Cortex of kidney (tissue), 1 donor: ENCODE measurements at places on chromosomes 3 and 15.

DNA sequence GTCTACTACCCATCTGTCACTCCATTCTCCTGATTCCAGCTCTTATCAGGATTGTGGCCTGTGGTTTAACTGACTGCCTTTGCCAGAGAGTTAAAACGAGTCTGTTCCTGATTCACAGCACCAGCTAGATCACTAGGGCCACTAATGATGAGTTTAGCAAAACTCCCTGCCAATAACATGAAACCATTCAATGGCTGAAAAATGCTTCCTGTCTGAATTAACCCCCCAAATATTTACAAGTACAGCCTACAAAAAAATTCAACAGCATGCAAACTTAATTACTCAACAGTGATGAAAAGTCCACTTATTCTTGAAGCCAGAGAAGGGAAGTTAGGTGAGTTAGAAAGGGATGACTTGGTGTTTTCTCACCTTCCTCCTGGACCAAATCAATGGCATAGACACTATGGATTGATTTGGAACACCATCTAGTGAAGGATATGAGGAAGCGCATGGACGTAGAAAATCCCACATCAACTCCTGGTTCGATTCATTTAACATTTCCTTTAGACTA lies 141.4 kb downstream of the TGFBR2 start:
- no peak for DNase-seq

DNA sequence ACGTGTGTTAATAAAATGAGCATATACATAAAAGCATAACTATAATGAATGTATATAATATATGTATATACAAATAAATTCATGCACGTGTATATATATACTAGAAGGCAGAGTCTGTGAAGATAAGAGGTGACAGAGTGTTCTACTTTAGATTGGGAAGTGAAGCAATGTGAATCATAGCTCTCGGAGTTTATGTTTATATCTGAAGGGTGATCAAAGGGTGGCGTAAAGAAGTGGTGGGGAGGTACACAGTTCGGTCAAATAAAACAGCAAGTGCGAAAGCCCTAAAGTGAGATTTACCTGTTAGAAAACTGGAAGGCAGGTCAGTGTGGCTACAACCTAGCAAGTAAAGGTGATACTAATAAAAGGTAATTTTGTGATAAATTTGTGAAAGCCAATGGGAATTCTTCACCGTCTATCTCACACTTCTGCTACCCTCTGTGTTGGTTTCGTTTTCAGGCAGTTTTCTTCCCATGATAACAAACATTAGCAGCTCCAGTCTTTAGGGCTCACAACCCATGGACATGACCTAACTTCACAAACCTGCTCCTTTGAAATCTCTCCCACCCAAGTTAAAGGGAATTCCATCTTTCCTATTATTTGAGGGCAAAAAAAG lies 46.7 kb upstream of the BCHE start:
- DNase-seq, result no peak

DNA sequence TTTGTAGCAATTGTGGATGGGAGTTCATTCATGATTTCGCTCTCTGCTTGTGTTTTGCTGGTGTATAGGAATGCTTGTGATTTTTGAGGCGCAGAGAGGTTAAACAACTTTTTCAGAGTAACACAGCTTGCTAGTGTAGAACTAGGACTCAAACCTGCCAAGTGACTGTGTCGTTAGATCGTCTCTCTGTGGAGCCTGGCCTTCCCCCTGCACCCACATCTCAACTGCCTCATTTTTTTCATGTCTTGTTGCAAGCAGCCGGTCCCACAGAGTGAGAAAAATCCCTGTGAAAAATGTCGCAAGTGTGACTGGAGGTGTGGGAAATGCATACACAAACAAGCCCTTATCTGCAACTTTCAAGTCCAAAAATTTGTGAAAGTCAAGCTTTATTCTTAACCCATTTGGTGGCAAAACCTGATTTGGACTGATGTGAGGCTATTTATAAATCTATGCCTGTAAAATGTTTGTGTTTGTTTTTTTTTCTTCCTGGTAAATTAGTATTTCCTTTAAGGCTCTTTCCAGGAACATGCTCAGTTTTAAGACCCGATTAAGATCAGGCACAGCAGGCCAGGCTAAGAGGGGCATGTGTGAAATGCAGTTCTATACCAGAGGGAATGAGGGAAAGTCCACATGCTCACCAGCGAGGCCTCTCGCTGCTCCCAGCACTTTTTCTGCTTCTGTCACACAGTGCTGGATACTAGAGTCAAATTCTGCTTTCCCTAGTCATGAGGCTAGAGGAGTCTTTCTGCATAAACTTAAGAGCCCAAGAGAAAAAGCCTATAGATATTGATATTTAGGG lies 25.8 kb downstream of the ST6GAL1 start:
- DNase-seq, result no peak

DNA sequence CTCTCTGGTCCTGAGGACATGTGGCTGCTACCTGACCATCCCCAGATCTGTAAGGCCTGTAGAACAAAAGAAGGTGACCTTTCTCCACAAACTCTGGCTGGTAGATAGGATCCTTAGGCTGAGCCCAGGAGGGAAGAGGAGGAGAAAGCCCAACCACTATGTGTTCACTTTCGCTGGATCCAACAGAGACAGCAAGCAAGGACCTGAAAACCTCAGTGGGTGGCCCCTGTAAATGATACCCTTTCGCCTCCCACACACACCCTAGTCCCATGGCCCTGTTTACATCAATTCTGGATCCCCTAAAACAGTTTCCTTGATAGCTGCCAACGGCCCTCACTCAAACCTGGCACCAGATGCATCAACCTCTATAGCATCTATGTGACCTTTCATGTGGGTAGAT lies 22.4 kb downstream of the CCDC12 start:
- DNase-seq, result no peak

DNA sequence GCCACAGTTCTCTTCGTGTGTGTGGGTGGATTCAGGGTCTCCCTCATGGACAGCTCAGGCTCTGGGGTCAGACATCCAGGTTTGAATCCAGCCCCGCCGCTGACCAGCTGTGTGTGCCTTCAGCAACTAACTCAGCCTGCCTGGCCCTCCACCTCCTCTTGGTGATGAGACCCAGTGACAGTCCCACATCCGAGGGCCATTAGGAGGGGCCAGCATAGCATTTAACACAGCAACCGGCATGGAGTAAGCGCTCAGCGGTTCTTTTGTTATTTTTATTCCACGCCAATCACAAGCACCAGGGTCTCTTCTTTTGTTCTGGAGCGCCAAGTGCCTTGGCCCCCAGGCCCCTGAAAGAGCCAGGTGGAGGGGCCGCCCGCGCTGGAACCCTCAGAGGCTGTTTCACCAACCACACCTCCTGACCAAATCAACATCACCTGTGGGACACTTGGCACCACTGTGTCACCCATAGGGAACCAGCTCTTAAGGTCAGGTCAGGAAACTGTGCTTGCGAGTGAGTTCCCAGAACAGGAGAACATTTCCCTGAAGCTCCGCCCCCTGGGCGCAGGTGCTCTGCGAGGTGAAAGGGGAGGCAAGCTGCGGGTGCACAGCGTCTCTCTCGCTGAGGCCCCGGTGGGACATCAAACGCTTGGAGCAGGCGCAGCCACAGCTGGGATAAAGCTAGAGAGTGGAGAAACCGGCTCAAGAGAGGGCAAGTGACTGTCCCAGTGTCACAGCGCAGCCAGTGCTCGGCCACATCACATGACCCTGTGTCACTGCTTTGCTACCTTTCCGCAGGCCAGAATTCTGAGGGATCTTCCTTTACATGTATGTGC lies 311.3 kb downstream of the UACA start:
- DNase-seq, result no peak

DNA sequence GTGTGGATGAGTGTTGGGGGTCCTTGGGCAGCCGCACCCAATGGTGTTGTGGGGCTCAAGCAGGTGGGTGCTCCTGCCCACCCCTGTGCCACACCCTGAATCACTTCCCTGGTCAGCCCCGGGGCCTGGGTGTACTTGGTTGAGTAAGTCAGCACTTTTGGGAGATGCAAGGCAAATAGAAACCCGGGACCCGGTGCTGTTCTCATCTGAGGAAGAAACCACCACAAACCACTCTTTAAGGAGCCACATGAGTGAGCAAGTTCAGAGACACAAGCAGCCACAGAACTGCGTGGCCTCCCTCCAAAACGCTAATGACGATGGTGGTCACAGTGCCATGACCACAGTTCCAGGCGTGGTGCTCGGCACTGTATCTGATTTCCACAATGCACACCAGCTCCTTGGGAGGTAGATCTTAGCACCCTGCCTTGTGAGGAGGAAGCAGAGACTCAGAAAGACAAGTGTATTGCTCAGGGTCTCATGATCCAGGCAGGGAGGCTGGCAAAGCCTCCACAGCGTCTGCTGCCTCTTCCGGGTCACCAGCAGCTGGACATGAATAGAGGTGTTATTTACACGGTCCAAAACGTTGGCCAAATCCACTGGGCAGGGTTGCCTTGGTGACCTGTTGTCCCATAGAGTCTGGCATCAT lies 118.2 kb upstream of the ALDH1A3 start:
- no peak for DNase-seq

GRCh38 chr3:154235330-154235729 lies 89.0 kb downstream of the DHX36 start:
- no peak for DNase-seq

DNA sequence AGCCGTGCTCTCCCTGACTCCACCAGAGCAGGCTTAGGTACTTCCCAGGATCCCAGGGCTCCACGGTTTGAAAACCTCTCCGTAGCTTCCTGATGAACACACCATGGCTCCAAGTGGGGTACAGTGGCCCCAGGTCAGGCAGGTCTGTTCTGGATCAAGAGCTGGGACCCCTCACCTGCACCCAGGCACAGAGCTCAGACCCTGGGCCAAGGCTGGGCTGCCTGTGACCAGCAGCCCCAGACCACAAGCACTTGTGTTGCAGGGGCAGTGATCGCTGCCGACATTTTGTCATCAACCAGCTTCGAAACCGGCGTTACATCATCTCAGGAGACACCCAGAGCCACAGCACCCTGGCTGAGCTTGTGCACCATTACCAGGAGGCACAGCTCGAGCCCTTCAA lies 5.3 kb downstream of the SH2D7 start:
- DNase-seq, result no peak

DNA sequence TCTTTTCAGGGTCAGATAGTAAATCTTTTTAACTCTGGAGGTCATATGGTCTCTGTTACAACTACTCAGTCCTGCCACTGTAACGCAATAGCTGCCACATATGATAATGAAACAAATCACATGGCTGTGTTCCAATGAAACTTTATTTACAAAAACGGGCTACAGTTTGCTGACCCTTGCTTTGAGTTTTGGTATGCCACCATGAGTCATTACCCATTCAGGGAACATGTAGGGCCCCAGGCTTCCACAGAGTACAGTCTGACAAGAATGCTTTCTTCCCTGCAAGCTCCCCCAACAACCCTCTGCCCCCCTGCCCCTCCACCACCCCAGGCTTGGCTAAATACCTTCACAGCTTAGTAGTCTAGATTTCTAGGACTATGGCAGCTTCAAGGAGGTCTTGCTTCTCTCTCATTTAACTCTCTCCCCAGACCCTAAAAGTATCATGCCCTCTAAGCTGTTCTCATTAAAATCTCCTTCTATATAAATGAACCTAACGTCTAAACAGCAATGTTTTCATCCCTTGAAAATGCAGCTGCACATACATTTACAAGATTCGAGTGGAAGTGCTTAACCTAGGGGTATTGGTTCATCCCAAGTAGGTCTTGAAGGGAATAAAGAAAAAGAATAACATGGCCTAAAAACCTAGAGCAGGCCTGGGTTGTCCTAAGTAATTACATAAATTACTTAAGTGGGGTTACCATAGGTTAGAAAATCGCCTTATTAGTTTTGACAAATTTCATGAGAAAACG lies 117.8 kb upstream of the PRICKLE2 start:
- DNase-seq, result no peak

DNA sequence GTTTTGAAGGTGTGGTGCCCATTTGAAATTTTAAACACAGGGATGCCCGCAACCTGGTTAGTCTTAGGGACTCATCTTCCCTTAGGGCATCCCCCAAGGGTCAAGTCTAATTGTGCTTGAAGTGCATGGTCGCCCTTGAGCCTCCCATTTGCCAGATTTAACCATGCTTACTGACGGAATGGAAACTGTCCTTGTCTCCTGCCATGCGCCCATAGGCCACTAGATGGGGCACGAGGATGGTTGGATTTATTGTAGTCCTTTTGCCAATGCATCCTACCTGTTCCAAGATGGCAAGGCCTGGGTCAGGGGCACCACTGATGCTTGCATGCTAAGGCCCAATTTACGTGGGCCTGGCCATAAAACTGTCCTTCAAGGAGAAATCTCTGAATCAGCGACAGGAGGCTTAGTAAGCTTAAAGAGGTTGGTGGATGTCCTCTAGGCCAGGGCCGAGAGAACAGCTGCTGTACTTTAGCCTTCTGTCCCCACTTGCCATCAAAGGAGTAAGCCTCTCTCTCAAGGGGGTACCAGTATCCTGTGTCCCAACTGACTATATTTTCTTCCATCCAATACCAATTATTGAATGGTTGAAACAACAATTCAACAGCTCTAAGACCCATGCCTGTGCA lies 355.4 kb downstream of the OTOL1 start:
- DNase-seq, result no peak
